ENCODE measurements at places on chromosomes 3 and 15. TPM values are rescaled to one million over a fixed set of nuclear protein-coding genes. Genes with fewer than 3 reads are reported as not detected.

Gene SGO1
- total RNA-seq, result 31.5 TPM

Gene MUC20
- total RNA-seq, result 0.57 TPM

Gene UROC1
- total RNA-seq, result not detected

Gene SLC9A9
- 1.2 TPM for total RNA-seq

Gene IL12A
- total RNA-seq, result 0.69 TPM

Gene GOLGA6D
- total RNA-seq, result 2.6 TPM

Gene ACKR4
- not detected for total RNA-seq

Gene POLQ
- total RNA-seq, result 16.8 TPM

DNA sequence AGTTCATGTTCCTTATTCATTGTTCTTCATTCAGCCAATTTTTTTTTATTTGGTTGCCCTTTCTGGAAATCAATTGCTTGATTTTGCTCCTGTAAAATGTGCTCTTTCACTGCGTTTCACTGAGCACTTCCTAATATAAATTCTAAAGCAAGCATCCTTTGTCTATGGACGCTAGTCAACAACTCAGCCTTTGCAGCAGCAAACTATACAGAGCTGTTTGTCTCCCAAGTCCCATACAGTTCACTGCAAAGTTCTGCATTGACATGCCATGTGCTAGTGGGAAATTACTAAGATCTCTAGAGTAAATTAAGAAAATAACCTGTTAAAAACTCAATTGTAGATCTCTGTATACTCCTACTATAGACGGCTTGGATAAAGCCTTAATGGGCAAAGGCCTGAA is 130.1 kb upstream of the BHLHE40 start:
- no peak for DNase-seq

DNA sequence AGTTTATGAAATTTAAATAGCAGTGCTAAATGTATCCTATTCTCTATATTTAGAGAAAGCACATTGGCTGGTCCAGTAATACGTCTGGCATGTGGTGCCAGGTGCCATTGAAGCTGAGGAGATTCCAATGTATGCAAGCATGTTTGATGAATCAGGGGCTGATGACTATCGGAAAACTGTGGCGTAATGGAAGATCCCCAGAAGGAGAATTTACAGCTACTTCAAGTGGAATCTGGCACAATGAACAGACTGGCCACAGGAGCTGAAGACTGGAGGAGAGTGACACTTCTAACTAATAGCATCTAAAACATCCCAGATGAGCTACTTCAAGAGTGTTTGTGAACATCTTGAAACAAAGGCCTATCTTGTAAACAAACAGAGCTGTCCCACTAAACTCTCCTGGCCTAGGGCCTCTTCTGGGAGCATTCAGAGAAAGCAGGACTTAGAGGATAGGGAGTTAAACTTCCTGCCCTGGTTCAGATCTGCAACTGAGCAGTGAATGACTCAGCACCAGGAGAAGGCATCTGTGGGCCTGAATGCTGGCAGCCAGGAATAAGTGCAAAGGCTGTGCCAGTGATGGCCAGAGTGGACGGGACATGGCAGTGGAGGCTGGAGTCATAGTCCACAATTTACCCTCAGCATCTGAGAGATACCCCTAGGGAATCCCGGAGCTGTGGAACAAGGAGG is 15.2 kb upstream of the ACTC1 start:
- no peak for DNase-seq

- no peak for DNase-seq
These were observed 157.9 kb downstream of the CHL1 start for GRCh38 chr3:354432-354831.

DNA sequence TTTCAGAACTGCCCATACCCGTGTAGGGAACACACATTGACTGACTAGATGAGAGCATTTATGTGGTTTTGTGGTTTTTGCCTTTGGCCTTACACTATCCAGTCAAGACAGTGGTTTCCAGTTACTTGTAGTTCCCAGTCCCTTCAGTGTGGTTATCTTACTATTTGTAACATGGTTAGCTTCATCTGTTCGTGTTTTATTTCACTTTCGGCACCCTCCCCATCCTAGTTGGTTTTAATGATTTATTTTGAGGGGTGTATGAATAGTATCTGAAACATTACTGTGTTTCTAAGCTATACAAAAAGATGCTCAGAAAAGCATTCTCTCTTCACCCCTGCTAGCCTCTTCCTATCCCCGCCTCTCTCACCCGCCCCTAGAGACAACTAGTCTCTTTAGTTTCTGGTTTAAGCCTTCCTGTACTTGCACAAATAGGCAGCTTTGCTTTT is 14.1 kb downstream of the LYSMD4 start:
- DNase-seq, result no peak

GRCh38 chr3:16090024-16090423 is 84.5 kb upstream of the GALNT15 start:
- no peak for DNase-seq

DNA sequence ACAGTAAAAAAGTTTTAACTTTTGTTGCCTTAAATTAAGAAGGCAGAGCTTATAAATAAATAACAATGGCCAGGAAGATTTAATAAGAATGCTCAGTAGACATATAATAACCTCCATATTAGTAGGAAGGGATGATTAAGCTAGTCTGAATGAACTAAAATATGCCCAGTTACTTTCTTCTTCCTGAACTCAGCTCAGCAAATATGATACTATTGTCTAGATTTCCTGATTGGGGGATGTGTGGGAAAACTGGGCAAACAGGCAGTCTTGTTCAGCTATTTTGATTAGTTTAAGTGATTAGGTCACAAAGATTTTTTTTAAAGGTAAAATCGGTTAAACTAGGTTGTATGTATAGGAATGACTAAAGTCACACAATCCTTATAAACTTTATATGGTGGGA is 167.2 kb upstream of the SLC2A2 start:
- DNase-seq, result no peak

DNA sequence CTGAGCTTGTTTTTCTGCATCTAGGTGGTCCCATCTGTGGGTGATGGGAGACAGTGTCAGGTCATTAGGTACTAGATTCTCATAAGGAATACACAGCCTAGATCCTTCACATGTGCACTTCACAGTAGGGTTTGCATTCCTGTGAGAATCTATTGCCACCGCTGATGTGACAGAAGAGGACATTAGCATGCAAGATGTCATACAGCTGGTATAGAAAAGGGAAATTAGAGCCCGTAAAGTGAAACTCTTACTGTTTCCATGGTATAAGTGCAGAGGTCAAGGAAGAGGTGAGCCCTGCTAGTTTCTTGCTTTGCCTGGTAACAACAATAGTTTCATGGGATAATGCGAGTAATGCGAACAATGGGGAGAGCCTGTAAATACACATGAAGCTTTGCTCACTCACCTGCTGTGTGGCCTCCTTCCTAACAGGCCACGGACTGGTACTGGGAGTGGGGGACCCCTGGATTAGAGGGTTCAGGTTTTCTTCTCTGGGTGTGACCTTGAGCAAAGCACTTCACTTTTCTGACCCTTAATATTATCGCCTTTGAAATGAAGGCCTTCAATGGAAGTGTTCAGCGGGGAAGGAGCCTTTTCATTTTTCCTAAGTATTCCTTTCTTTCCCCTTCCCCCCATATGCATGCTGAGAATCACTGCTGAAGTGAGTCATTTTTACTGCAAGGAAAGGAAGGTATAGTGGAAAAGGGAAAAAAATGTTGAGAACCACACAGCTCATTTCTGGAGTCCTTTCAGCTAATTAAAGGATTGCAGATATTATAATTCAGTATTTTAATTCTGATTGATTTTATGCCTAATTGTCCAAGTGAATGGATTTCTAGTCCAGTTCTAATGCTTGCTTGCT is 286.4 kb downstream of the UBE2E2 start:
- DNase-seq, result no peak

GRCh38 chr3:140128217-140128616 is 193.2 kb downstream of the CLSTN2 start:
- no peak for DNase-seq

DNA sequence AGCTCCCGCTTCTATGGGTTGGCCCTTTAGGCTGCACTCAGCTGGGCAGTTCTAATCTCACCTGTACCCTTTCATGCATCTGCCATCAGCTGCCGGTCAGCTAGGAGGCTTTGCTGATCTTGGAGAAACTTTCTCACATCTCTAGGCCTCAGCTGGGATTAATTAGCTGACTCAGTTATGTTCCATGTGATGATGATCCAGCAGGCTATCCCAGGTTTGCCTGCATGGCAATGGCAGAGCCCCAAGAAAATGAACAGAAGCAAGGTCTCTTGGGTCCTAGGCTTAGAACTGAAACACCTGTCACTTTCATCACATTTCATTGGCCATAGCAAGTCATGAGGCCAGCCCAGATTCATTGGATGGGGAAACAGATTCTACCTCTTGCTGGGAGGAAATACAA is 304.6 kb upstream of the TBC1D5 start:
- DNase-seq, result no peak

- no peak for DNase-seq
These were observed 73.2 kb upstream of the HEG1 start for GRCh38 chr3:125128861-125129501.

- no peak for DNase-seq
These were observed 33.7 kb upstream of the NOX5 start for GRCh38 chr15:68980786-68981185.

GRCh38 chr3:30666572-30667279 is 60.3 kb downstream of the TGFBR2 start:
- DNase-seq, result no peak

GRCh38 chr3:149858911-149859310 is 45.9 kb downstream of the RNF13 start:
- no peak for DNase-seq

- no peak for DNase-seq
These were observed 96.3 kb downstream of the RPL39L start for GRCh38 chr3:187042874-187043458.

- DNase-seq, result no peak
These were observed 146.1 kb upstream of the LPP start for GRCh38 chr3:188007897-188008296.

- DNase-seq, result no peak
These were observed 14.5 kb upstream of the CAPN3 start for GRCh38 chr15:42344763-42345162.

DNA sequence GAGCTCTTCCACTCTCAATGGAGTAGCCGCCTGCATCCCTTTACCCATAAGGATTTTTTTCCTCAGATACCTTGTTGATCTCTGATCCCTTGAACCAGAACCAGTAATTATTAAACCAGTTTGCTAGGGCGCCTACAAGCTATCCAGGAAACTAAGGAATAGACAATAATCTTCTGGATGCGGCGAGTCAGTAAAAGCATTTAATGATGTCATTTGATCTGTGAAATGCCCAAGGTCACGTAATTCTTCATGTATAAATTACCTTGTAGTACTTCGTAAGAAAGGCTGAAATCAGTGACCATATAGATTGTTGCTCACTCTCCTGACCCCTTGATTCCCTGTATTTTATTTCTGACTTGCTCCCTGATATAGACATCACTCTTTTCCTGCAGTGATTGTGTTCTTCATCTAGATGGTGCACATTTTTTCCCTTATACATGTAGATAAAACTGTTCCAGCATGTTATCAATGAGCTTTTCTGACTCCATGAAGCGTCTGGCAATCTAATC is 548.6 kb upstream of the NAALADL2 start:
- DNase-seq, result no peak

DNA sequence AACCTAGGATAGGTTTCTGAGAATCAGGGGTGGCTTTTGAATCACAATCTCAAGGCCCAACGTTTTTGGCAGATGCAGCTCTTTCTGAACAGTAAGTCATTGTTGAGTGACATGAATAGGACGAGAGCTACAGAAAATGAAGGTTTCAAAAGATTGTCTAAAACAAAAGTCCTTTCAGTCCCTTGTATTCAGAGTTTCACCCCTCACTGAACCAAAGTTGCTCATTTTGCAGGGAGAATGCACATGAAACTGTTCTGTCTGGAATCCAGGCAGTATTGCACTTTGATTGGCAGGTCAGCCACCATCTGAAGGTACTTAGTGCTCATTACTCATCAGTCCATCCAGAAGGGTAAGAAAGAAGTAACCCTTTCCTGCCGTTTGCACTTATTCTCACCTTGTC is 24.1 kb upstream of the RASGRP1 start:
- no peak for DNase-seq

DNA sequence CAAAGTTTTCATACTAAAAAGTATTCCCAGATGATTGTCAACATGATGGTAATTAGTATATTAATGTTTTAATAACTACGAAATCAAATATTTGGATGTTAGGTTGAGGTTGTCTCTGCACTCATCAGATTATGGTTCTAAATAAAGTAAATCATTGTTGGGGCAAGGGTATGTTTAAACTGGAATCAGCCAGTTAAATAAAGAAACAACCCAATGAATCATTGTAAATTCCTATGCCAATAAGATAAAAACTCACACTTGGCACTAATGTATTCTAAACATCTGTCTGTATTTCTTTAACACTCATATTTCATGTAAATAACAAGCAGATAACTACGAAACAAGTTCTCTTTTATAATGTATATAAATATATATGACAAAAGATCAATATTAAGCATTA is 92.7 kb downstream of the PEAK1 start:
- DNase-seq, result no peak

DNA sequence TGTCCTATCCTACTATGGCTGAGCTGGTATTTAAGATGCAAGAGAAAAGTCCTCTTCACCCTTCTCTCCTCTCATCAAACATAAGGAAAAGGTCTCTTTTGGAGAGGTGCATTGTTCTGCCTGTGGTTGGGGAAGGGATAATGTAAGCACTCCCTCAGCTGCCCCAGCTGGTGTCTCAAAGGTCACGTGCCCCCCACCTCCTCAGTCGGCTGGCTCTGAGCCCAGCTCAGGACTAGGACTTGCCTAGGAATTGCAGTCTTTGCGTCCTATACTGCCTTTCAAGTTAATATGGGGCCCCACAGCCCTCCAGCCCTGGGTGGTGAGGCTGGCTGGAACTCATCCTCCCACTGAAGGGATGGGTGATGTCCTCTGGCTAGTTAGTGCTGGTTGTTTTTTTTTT is 29.7 kb downstream of the OR4F15 start:
- DNase-seq, result no peak

DNA sequence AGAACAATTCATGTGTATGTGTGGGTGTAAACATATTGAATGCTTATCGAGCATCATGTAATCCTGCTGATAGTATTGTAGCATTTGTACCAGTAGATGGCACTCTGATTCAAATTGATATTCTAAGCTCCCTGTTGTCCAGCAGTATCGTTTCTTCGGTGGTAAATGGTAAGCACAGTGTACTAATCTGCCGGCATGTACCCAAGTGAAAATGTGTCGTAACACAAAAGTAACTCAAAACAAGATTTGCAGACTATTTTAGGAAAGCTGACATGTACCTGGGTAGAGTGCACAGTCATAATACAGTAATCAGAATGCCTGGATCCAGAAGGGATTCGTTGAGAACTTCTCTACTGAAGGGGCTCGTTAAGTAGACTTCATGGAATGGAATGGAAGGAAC is 31.7 kb upstream of the MNS1 start:
- DNase-seq, result no peak

GRCh38 chr3:154169796-154170110 is 48.6 kb downstream of the ARHGEF26 start:
- no peak for DNase-seq

- DNase-seq, result no peak
These were observed 74.2 kb downstream of the TM4SF4 start for GRCh38 chr3:149548669-149549065.

DNA sequence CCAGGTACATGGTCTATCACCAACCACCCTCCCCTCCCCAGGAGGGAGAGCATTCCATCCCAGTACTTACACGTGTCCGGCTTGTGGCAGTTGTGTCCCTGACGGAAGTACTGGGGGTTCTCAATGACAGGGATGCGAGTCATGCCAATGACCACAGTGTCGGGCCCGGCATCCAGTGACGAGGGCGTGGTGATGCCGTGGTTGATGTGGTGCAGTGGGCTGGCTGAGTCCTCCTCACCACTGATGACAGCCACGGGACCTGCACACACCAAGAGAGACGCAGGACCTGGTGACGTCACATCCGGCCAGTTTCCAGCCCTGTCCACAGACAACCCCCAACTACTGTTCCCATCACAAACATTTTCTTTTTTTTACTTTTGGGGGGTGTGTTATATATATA is 223.8 kb downstream of the NTRK3 start:
- no peak for DNase-seq
